Hippocampal formation (tissue), 2 donors: ENCODE measurements at places on chromosomes 7 and 10.

DNA sequence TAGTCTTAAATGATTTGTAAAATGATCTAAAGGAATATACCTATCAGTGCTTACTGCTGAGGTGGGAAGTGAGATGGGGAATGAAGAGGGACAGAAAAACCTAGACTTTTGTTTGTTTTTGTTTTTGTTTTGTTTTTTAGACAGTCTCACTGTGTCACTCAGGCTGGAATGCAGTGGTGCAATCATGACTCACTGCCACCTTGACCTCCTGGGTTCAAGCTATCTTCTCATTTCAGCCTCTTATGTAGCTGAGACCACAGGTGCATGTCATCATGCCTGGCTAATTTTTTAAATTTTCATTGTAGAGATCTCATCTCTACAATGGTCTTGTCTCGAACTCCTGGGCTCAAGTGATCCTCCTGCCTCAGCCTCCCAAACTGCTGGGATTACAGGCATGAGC, 116.4 kb upstream of the SEM1 start:
- DNase-seq = no peak

- DNase-seq = no peak
Observed at GRCh38 chr10:113310347-113310746, 242.5 kb upstream of the HABP2 start.

GRCh38 chr10:33193701-33194521, 140.6 kb downstream of the NRP1 start:
- DNase-seq = no peak

DNA sequence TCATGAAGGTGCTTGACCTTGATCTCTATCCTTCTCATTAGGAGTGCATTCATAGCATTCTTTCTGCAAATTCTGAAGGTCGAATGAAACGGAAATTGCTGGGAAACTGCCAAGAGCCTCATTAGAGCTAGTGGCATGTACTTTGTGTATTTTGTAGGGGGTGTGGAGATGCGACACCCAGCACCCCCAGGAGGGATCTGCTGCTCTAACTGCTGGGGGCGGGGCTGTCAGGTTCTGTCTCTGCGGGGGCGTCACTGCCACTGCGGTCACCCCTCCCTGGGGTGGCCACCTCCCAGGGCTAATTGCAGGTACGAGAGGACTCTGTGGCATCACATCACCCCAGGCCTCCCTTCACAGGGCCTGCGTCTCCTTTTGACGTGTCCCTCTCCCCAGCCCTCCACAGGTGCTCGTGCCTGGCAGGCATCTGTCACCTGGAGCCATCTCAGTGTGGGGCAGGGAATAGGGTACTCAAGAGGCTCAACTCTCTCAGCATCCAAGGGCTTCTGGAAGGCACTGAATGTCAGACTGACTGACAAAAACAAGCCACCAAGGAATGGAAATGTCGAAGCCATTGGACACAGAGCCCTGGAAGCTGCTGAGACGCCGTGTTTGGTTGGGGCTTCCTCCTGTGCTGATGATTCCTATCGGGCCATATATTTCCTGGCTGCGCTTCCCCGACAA, 151.1 kb downstream of the ACTR3B start:
- no peak for DNase-seq

GRCh38 chr10:102775935-102776669, 32.4 kb downstream of the WBP1L start:
- peak; percentile 57 for DNase-seq

DNA sequence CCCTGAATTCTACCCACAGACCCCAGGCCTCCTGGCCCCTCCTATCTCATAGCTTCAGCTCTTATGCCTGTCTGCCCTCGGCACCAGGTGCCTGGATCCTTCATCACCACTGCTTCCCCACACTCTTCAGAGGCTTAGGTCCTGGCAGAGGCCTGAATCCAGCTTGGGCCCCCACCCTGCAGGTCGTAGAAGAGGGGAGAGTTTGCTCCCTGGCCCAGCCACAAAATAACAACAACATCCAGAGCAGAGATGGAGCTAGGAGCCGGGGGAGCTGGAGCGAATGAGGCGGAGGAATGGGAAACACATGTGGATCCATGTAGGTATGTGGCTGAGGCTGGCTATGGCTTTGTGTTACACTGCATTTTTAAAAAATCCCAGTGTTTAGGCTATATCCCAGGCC, 7.8 kb upstream of the OPN4 start:
- no peak for DNase-seq

- no peak for DNase-seq
Observed at GRCh38 chr10:101284101-101284743, 55.0 kb upstream of the LBX1 start.

DNA sequence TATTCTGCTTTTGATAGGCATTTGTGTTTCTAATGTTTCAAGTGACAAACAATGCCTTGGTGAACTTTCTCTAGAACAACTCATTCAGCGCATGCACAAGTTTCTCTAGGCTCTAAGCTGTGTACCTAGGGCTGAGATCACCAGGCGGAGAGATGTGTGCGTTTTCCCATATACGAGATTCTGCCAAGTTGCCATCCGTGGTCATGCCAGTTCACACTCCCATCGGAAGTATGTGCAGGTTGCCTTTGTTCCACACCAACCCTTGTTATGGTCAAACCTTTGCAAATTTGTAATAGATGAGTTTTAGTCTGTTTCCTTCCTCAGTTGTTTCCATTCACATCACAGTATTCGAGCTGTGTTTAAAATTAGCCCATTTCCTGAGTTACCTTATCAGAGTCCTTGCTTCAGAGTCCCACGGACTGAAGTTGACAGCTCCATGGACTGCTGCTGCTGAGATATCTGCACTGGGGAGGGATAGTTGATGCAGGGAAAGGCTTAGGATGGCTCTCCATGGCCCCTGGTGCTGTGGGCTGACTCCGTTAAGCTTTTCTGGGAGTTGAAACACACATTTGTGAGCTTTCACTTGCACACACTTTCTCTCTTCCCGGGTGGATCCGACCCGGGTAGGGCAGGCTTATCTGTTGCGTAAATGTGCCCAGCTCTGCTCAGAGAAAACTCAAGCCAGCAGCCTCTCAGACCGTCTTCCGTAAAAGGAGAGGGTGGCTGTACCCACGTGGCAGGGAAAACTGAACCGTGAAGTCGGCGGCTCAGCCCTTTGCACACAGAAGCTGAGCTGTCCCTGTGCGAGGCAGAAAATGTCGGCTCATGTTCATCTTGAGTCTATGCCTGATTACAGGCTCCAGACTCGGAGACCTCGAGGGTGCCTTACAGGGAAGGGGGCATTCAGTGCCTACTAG, 49.4 kb downstream of the HK1 start:
- peak; percentile 56 for DNase-seq

DNA sequence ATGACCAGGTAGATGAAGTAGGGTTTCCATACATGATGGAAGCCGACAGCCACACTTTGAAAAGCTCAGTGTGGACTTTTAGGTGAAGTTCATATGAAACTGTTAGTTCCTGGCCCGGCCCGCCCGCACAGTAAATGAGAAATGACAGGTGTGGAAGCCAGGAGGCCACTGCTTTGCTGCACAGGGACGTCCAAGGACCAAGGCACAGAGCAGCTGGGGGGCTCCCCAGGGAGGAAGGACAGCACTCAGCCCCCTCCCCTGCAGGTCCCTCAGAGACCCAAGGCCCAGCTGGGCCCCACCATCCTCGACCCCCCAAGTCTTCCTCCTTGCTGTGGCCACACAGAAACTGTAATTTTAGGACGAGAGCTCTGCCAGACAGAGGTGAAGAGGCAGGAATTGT, 219.2 kb downstream of the PTPRN2 start:
- DNase-seq = no peak

- no peak for DNase-seq
Observed at GRCh38 chr7:155192961-155193640, 104.6 kb upstream of the INSIG1 start.

DNA sequence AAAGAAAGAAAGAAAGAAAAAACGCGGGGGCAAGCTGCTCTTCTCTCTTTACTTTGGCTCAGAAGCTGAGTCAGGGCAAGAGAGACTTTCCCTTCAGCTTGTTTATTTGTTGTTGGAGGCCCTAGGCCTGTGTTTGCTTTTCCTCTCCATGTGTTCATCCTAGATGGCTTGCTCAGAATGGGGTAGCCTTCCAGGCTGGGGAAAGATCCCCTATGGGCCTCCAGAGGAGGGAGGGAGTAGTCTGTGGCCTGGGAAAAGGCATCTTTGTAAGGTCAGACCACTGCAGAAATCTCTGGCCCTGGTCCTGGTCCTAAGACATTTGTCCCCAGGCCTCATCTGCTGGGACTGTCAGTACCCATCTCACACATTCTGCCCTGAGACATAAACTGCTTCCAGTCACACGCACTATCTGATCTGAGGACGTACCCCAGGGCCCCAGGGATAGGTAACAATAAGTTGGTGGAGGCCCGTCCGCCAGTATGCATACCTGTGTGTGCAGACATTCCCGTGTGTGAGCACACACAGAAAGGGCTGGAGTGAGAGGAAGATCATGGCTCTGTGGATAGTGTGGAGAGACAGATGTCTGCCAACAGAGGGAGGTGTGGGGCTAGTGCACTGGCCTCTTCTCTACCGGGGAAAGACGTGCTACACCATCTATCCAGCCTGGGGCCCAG, 4.9 kb upstream of the SCD start:
- DNase-seq = peak; percentile 41

- DNase-seq = no peak
Observed at GRCh38 chr7:102064361-102065025, 222.2 kb upstream of the SH2B2 start.

DNA sequence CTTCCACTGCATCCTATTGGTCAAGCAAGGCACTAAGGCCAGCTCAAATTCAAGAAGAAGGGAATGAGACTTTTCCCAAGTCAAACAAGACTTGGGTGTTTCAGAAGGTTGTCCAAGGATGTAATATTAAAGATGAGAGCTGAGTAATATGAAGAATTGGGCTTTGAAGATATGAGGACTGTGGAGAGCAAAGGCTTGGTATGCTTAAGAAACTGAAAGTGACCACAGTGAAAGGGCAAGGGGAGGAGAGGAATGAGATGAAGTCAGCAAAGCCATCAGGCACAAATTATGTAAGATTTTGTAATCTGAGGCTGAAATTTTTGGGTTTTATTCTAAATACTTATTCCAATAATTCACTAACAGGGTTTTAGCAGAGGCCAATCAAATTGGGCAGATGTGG, 38.6 kb upstream of the NPY start:
- no peak for DNase-seq

DNA sequence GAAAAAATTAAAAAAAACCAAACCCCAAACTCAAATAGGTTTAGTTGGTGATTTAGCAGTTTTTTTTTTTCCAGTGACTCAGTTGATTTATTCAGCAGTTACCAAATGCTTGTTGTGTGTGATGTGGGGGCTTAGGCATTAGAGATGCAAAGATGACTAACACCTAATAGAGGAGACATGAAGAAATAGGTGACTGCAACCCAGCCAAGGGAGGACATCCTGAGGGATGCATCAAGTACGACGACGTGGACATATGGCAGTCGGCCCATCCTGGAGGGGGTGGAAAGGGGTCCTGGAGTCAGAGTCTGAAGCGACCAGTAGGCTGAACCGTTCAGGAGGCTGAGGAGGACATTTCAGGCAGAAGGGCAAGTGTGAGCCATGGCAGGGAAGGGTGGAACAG, 35.5 kb downstream of the LRMDA start:
- no peak for DNase-seq

- DNase-seq = no peak
Observed at GRCh38 chr10:13792006-13792405, 205.2 kb downstream of the PRPF18 start.

- DNase-seq = peak; percentile 94
Observed at GRCh38 chr10:89314676-89315075, 12.8 kb downstream of the IFIT2 start.

DNA sequence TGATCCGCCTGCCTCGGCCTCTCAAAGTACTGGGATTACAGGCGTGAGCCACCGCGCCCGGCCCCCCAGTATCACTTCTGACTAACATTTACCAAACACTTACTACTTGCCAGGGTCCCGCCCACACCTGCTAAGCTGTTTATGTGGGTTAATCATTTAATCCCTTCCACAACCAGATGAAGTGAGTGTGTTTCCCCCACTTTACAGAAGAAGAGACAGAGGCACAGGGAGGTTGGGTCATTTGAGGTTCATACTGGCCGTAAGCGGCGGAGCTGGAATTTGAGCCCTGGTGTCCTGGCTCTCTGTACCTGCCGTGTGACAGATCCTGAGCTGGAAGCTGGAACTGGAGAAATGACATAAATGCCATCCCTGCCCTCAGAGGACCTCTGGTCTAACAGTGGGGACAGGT, 15.1 kb upstream of the VPS37D start:
- no peak for DNase-seq
